Frontal cortex (tissue), 4 donors: ENCODE measurements at places on chromosomes 7 and 10. TPM values are rescaled to one million over a fixed set of nuclear protein-coding genes. Genes with fewer than 3 reads are reported as not detected.

The ABLIM1 gene
- 51.4 TPM for total RNA-seq

The PLAC9 gene
- total RNA-seq, result 0.82 TPM

The ASAH2 gene
- total RNA-seq, result 2.9 TPM

The ZNF786 gene
- 18.3 TPM for total RNA-seq

GRCh38 chr7:113217314-113217713 is 99.0 kb upstream of the SMIM30 start:
- no peak for DNase-seq

- DNase-seq, result no peak
Measured at GRCh38 chr7:1097120-1097504, 9.2 kb downstream of the GPER1 start.
